Effector CD4-positive, alpha-beta T cell (primary cell): ENCODE measurements at places on chromosomes 5 and 9.

DNA sequence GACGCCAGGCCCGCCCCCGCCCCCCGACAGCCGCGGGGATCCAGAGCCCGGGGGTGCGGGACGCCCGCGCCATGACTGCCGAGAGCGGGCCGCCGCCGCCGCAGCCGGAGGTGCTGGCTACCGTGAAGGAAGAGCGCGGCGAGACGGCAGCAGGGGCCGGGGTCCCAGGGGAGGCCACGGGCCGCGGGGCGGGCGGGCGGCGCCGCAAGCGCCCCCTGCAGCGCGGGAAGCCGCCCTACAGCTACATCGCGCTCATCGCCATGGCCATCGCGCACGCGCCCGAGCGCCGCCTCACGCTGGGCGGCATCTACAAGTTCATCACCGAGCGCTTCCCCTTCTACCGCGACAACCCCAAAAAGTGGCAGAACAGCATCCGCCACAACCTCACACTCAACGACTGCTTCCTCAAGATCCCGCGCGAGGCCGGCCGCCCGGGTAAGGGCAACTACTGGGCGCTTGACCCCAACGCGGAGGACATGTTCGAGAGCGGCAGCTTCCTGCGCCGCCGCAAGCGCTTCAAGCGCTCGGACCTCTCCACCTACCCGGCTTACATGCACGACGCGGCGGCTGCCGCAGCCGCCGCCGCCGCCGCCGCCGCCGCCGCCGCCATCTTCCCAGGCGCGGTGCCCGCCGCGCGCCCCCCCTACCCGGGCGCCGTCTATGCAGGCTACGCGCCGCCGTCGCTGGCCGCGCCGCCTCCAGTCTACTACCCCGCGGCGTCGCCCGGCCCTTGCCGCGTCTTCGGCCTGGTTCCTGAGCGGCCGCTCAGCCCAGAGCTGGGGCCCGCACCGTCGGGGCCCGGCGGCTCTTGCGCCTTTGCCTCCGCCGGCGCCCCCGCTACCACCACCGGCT lies 1.0 kb downstream of the FOXE1 start:
- DNase-seq = peak; percentile 21

- DNase-seq = no peak
These were observed 42.5 kb downstream of the NUP214 start for GRCh38 chr9:131167936-131168335.

GRCh38 chr9:98500337-98500919 lies 208.3 kb downstream of the GABBR2 start:
- DNase-seq = no peak

- DNase-seq = no peak
These were observed 17.4 kb upstream of the KCNIP1 start for GRCh38 chr5:170486371-170486770.

DNA sequence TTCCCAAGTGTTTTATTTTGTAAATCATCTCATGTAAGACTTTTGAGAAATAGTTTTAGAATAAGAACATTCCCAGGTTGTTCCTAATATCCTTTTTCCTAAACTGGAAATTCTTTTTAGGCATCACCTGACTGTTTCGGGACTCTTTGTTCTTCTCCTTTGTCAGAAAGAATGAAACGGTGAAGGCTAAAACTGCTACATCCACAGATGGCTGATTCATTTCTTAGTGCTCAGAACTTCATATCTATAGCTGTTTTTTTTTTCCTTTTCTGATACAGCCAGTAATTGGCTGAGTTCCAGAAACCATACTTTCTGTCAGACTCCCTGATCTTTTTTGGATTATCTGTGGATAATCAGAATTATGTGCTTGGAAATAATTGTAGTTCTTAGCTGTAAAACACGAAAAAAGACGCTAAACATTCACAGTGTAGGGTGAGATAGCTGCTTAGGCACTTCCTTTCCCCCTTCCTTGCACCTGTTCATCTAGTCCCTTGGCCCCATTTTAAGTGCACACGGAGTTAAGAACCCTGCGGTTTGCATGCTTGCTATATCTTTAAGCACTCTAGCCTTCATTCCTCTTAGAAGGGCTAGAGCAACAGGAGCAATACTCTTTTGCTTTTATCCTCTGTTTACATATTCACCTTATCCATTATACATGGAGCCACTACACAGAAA lies 283.9 kb downstream of the PJA2 start:
- DNase-seq = no peak

DNA sequence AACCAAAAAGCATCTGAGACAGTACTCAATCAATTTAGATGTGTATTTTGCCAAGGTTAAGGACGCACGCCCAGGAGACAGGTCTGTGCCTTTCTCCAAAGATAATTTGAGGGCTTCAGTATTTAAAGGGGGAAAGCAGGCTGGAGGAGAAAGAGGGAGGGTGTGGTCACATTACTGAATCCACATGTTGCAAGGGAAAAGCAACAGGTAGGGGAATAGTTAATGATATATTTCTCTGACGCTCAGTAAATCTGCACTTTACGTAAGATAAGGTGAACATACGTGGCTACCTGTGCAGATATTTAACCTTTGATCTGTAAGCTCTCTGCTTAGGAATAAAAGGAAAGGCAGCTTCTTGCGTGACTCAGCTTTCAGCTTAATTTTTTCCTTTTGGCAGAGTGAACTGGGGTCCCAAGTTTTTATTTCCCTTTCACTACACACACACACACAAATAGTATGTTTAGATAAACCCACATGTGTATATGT lies 443.4 kb downstream of the NTRK2 start:
- no peak for DNase-seq

GRCh38 chr9:133269537-133270362 lies 5.3 kb downstream of the ABO start:
- no peak for DNase-seq

- DNase-seq = no peak
These were observed 21.0 kb downstream of the PAEP start for GRCh38 chr9:135582541-135582940.

- DNase-seq = no peak
These were observed 56.6 kb downstream of the WHRN start for GRCh38 chr9:114448706-114449105.

GRCh38 chr9:31492229-31492628 lies 892.2 kb upstream of the ACO1 start:
- no peak for DNase-seq

GRCh38 chr5:52787600-52788504 lies at the start of the genes ITGA1 and PELO:
Gene ITGA1 (plus strand): TSS chr5:52787916. CDS start chr5:52788354, 438 bp downstream.
Gene PELO (plus strand): TSS chr5:52787916. CDS start chr5:52800395, 12,479 bp downstream.
- DNase-seq = peak; percentile 29

DNA sequence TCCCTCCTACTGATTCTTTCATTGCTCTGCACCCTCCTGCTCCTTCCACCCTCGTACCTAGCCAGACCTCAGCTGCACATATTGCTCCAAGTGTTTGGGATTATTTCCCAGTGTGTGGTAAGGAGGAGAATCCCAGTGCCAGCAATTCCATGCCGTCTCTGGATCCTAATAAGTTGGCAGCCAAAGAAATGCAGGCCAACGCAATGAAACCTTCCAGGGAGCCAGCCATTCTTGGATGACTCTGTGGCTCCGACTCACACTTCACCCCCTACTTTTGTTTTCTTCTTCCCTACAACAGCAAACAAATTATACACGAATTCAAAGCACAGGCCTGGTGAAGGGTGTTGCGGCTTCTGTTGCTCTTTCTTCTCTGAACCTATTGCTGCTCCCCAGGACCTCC lies 82.5 kb upstream of the SLC1A3 start:
- no peak for DNase-seq

GRCh38 chr9:97665742-97666141 lies 31.4 kb downstream of the XPA start:
- no peak for DNase-seq

GRCh38 chr9:3018691-3019230 lies 174.9 kb upstream of the PUM3 start:
- DNase-seq = no peak

GRCh38 chr5:55278778-55279177 lies 28.7 kb downstream of the DHX29 start:
- DNase-seq = no peak

DNA sequence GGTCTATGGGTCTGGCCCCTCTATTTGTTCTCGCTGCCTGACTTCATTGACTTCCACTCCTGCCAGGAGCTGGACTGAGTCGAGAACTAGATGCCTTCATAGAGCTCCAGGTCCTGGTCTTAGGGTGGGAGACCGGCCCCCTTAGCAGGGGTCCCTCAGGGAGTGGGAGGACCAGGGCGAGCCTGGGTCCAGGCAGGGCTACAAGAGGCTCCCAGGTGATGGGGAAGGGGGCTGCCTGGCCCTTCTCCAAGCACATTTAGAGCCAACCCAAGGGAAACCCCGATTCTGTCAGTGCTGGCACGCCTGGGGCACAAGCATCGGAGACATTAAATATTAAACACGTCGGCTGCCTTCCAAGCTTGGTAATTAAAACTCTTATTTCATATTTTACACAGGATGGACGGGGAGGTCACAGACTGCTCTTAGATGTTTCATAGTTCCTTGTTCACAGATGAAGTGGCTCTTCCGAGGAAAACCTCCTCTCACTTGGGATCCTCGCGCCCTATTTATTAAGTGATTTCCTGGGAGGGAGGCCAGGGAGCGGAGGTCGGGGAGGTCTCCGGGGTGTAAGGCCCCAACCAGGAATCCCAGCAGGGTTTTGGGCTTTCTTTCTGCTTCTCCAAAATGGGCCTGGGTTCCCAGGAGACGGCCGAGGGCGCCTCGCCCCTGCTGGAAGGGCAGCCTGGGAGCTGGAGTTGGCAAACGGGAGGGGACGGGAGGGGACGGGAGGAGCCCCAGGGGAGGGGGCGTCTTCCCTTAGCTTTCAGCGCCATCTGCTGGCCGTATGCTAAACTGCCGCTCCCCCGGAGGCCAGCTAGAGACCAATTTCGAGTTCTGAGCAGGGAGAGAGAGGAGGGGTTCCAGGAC lies 23.4 kb upstream of the ZBTB43 start:
- peak; percentile 84 for DNase-seq
